ENCODE measurements at places on chromosomes 12 and 14. TPM values are rescaled to one million over a fixed set of nuclear protein-coding genes. Genes with fewer than 3 reads are reported as not detected.

Gene CNOT2
- 176 TPM for total RNA-seq

Gene P3H3
- 37.3 TPM for total RNA-seq

Gene NTF3
- total RNA-seq, result 1.7 TPM

Gene REP15
- not detected for total RNA-seq

Gene SLCO1A2
- total RNA-seq, result not detected

Gene TMEM229B
- total RNA-seq, result 9.8 TPM

Gene VSX2
- not detected for total RNA-seq

Gene PROX2
- total RNA-seq, result not detected

Gene CABP1
- 0.49 TPM for total RNA-seq

Gene GAS2L3
- 2.5 TPM for total RNA-seq

Gene KRT5
- 4,247 TPM for total RNA-seq

Gene WNT5B
- 7.6 TPM for total RNA-seq

Gene TCL1B
- not detected for total RNA-seq

Gene DTX1
- 8.3 TPM for total RNA-seq

Gene SYNDIG1L
- not detected for total RNA-seq

Gene SLC7A8
- total RNA-seq, result 68.5 TPM

Gene HOXC12
- total RNA-seq, result not detected

Gene ZDHHC22
- not detected for total RNA-seq

Gene ZNF385A
- 38.8 TPM for total RNA-seq

Gene HOXC11
- total RNA-seq, result not detected

Gene KRT6C
- 257 TPM for total RNA-seq

Gene SCNN1A
- 55.2 TPM for total RNA-seq

Gene PRH2
- not detected for total RNA-seq

Gene IFNG-AS1
- total RNA-seq, result not detected

Gene KLRD1
- total RNA-seq, result 4.4 TPM

Gene KRT77
- 2.5 TPM for total RNA-seq

Gene DNAI7
- total RNA-seq, result 3.4 TPM

Gene ADAM20
- total RNA-seq, result 1.2 TPM

Gene HOXC4
- 1.2 TPM for total RNA-seq

Gene KRT73
- total RNA-seq, result not detected

Gene NPFF
- not detected for total RNA-seq

Gene BCL11B
- total RNA-seq, result 11.5 TPM

Gene GNB3
- 5.2 TPM for total RNA-seq

Gene TOMM20L
- not detected for total RNA-seq

Gene GPR132
- total RNA-seq, result 9.1 TPM

Gene IL23A
- not detected for total RNA-seq

Gene CLEC2A
- total RNA-seq, result not detected

Gene LYSET
- total RNA-seq, result 6.4 TPM

Gene VSIG10
- 31.2 TPM for total RNA-seq

Gene OR11G2
- total RNA-seq, result not detected

Gene ANP32D
- not detected for total RNA-seq

Gene SMIM41
- 1.5 TPM for total RNA-seq

Gene OR8S1
- total RNA-seq, result not detected

Gene CATSPERB
- 5.2 TPM for total RNA-seq

Gene VWF
- total RNA-seq, result 334 TPM

Gene AMDHD1
- 0.49 TPM for total RNA-seq

Gene PARPBP
- total RNA-seq, result 3.7 TPM

Gene TTC8
- total RNA-seq, result 10.1 TPM

Gene ENDOU
- 21.4 TPM for total RNA-seq

Gene INTS13
- total RNA-seq, result 26.0 TPM

Gene IKZF4
- 4.4 TPM for total RNA-seq

Gene IFI27L2
- total RNA-seq, result 171 TPM

Gene SYT1
- 13.3 TPM for total RNA-seq

Gene AQP2
- total RNA-seq, result not detected

Gene RHEBL1
- 1.7 TPM for total RNA-seq

Gene IRAK3
- total RNA-seq, result 23.1 TPM

Gene KLRC1
- total RNA-seq, result 1.5 TPM

Gene CMA1
- not detected for total RNA-seq

Gene INHBE
- not detected for total RNA-seq
